Stimulated activated CD8-positive, alpha-beta memory T cell treated with anti-CD3 and anti-CD28 coated beads, Interleukin-2, amount 100 ng/mL, for 1 hour (primary cell): ENCODE measurements at places on chromosomes 7 and 10.

DNA sequence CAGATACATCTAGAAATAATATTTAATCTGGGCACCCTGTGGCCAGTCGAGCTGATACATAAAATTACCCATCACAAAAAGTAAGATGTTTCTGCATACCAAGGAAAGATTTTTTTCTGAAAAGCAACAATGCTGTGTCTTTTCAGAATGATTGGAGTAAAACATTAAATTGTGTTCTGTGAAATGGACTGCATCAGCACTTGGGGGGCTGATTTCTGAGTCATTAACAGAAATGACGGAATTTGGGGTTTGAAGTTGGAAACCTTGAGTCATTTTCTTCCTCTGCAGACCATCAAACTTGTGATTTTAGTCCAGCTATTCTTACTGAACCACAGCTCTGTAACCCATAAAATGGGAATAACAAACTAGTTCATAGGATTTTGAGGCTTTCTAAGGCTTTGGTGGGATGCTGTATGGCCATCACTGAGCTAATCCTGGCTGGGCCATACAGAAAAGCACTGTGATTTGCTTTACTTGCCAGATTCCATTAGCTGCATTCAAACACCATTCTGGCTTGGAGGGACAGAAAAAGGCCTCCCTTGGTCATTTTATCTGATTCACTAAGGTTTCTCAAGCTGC, 739.4 kb upstream of the IGFBP3 start:
- DNase-seq = no peak

GRCh38 chr7:125467996-125468854, 538.6 kb upstream of the POT1 start:
- DNase-seq = no peak

- DNase-seq = no peak
Measured at GRCh38 chr10:19209319-19209718, 160.7 kb downstream of the MALRD1 start.

GRCh38 chr10:16184906-16185305, 251.9 kb upstream of the PTER start:
- no peak for DNase-seq

- DNase-seq = no peak
Measured at GRCh38 chr7:1314908-1315450, 82.3 kb downstream of the UNCX start.

- no peak for DNase-seq
Measured at GRCh38 chr10:107665459-107665858, 501.0 kb upstream of the SORCS1 start.

GRCh38 chr10:103708627-103709288, 146.6 kb downstream of the SH3PXD2A start:
- no peak for DNase-seq

- DNase-seq = no peak
Measured at GRCh38 chr7:142352543-142352942, 94.7 kb upstream of the PRSS58 start.

GRCh38 chr10:76341740-76342139, 910.3 kb downstream of the LRMDA start:
- DNase-seq = no peak

DNA sequence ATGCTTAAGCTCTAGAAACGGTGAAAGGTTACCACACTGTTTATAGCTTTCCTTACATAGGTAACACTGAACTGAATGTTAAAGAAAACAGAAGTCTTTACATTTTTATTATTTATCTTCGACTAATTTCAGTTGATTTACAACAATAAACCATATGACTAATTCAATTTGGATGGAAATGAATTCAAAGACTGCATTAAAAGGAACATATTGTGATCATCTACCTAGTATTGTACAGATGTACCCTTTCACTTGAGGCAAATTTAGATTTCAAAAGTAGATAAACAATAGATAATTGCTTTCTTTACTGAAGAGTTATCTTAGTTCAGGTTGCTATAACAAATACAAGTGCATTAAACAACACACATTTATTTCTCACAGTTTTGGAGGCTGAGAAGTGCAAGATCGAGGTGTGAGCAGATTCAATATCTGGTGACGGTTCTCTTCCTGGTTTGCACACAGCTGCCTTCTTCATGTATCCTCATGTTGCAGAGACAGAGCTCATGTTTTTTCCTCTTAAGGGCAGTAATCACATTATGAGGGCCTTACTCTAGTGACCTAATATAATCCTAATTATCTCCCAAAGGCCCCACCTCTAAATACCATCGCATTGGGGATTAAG, 15.0 kb upstream of the ARMC3 start:
- DNase-seq = no peak

- DNase-seq = no peak
Measured at GRCh38 chr7:34575006-34575405, 83.0 kb upstream of the NPSR1 start.

DNA sequence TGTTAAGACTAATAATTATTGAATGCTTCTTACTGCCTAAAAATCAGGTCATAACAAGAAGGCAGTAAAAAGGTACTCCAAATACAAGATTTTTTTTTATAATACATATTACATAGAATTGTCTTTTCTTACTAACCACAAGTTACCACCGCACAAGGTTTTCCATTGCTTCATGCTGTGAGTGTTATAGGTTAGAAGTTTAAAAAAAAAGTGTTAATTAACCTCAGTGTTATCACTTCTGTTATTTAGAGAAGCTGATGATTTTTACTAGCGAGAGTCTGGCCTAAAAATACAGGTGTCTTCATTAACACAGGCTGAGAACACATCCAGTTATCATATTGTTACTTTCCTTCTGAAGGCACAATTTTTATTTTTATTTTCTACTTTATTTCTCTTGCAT, 1281.9 kb upstream of the CELF2 start:
- no peak for DNase-seq

- no peak for DNase-seq
Measured at GRCh38 chr10:5949009-5949759, 28.2 kb downstream of the IL15RA start.

DNA sequence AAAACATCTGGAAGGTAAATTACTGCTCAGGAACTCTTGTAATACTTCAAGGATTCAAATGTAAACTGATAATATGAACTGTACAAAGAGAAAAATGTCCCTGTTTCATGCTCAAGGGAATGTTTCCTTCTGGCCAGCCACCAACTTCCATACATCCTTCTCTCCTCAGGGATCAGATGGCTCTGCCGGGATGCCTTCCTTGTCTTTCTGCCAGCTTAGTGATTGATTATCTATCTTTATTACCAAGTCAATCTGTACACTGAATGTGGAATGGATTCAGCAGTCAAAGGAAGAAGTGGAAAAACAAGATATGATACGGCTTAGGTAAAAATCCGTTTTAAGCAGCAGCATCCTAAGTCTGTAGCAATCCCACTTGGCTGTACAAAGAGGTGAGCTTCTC, 178.3 kb downstream of the PTN start:
- no peak for DNase-seq

DNA sequence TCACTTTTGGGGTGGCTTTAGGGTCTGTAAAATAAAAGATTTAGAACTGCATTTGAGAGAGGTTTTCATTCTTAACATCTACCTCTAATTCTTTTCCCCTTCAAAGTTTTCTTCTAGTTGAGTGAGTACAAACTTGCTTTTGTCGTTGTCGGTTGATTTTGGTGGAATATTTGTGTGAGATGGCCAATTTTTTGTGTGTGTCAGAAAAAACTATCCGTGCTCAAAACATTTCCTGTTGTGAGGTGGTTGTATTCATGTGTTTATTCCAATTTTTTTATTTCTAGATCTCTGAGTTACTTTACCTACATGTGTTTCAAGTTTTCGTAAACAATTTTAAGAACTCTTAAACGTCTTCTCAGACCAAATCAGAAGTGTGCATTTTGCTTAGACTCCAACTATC, 1.6 kb downstream of the AHR start:
- no peak for DNase-seq

DNA sequence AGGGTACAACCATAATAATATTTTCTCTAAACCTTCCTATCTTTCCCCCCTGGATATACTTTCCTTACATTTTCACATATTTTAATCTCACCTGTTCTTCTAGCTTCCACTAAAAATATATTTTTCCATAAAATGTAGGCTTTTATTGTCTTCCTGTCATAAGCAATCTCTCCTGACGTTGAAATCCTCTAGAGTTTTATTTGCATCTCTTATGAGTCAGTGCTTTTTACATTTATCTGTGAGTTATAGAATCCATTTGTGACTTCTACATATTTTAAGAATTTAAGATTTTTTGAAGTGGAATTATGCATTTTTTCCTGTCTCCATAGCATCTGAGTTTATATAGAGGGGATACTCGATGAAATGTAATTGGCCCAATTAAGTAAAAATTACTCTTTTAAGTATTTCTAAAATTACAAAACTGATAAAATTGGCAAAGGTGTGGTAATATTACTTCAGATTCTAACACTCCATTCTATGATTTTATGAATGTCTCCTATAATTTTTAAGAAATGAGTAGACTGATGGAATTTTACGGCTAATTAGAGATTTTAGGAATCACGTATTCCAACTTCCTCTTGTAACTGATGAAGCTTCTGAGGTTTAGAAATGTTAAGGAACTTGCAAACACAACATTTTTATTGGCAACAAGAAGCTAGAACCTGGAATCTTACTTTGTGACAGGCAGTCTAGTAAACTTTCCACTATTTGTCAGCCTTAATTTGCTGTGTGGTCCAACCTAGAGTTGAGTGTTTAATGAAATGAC, 422.9 kb upstream of the SEMA3A start:
- DNase-seq = no peak

GRCh38 chr7:149633976-149634945, 136.7 kb upstream of the ZNF746 start:
- DNase-seq = no peak

- DNase-seq = no peak
Measured at GRCh38 chr7:7032221-7032620, 150.1 kb upstream of the C1GALT1 start.

DNA sequence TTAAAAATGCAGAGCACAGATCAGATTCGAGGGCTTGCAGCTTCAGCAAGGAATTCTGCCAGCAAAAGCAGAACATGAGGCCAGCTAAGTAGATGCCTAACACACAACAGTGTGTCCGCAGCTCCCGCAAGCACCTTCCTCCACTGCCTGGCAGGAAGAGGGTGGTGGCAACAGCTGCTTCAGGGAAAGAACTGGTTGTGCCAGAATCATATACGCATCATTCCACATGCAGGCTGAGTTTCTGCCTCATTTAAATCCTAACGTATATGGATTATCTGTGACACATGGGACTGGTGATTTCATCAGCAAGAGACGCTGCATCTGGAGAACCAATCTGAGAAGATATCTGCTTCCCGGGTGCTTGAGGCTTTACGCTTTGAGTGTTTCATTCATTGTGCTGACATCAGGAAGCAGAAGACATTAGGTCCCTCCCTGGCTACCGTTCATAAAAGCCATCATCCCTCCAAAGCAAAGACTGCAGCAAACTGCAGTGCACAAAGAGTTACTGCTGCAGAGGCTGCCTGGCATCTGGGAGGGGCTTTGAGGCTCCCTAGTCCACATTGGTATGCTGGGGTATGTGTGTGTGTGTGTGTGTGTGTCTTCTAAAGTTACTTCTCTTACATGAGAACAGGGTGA, 78.8 kb downstream of the FAM13C start:
- no peak for DNase-seq

DNA sequence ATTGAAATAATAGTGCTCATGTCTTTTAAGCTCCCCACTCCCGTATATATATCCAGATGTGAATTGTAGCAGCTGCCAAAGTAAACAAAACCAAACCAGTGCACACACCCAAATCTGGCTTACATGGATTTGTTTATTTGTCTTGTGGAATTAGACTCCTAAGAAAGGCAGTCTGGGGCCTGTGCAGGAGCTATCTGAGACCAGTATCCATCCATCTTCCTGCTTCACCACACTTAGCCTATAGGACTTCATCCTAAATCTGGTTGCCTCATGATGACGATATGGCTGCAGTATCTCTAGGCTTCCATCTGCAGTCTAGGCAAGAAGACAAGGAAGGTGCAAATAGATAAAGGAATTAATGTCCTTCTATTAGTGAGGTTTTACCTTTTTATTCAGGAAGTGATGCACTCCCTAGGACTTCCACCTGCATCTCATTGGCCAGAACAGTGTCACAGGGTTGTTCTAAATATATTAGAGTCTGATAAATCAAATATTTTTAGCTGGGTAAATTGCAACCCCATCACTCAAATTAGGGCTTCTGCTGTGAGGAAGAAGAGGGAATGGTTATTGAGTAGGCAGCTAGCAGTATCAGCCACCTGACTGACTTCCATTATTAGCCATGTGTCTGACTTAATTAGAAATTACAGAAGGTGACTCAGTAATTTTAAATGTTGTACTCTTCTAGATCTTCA, 6.0 kb downstream of the WIPF3 start:
- DNase-seq = no peak

GRCh38 chr7:81616951-81617350, 152.9 kb downstream of the HGF start:
- DNase-seq = no peak

- DNase-seq = no peak
Measured at GRCh38 chr10:28151636-28152035, 151.2 kb downstream of the MPP7 start.

DNA sequence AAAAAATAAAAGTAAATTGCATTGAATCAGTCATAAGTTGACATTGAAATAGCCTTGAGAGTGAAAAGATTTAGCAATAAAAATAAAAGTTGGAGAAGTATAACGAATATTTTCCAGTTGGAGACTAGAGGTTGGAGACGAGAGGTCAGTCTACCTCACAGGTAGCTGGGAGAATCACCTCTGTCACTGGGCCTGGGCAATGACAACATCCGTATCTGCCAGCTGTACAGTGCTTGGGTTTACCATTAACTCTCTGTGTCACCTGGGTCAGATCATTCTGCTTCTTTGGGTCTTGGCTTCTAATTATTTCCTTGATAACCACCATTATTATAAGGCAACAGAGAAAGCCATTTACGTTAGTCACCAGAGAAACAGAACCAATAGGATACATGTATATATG, 62.0 kb upstream of the STEAP4 start:
- DNase-seq = no peak

GRCh38 chr10:100114976-100115770, 33.5 kb upstream of the CPN1 start:
- no peak for DNase-seq

DNA sequence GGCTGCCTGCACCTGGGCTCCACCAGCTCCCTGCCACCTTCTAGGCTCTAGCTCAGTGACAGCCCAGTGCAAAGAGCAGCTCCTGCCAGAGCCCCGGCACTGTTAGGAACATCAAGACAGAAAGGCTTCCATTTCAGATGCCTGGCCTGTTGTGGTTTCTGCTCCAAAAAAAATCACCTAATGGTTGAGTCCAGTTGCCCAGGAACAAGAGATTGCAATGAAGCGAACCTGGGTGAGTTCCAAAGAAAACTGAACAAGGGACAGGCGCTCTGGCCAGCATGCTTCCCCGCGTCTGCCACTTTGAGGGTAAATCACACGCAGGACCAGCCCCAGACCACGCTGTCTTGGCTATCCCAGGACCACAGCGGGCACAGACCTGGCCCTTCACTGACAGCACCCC, 47.0 kb upstream of the RASGEF1A start:
- DNase-seq = no peak

- peak; percentile 80 for DNase-seq
Measured at GRCh38 chr10:117375360-117376178, at the start of gene PDZD8. PDZD8 (minus strand) TSS chr10:117375440; CDS start chr10:117375227, 213 bp downstream.

- DNase-seq = no peak
Measured at GRCh38 chr7:50353201-50353600, 48.7 kb downstream of the IKZF1 start.
